CD14-positive monocyte (primary cell): ENCODE measurements at places on chromosomes 13 and 19.

GRCh38 chr13:50707628-50708027, 135.9 kb downstream of the DLEU7 start:
- no peak for DNase-seq

- peak; percentile 18 for DNase-seq
Measured at GRCh38 chr13:91329733-91330132, 17.8 kb upstream of the MIR17HG start.

DNA sequence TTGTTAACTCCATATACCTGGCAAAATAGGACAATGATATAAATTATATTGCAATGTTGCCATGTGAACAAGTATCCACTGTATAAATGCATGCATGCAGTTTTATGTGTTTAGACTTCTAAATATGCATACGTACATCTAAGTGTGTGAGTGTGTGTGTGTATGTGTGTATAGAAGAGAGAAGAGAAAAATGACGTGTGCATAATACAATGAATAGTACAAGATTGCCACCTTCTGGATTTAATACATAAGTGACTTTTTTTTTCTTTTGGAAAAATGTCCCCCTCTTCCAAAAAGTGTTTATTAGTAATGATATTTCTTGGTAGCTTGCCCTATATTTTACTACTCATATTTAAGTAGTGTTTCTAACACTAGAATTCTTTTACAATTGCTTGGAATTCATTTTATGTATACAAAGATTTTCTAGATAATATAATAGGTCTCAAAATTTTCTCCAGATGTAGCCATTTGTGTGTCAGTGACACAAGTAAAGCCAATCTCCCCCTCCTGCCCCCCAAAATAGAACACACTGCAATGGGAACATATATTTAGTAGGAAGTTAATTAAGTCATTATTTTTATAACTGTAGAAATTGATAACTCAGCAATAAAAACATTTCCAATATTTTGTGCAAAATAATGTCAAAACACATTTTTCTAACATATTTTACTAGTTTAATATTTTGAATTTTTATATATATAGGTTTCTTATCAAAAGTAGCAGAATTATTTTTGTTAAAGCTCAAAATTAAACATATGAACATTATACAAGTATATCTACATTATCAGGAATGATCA, 783.3 kb upstream of the ATXN8OS start:
- no peak for DNase-seq

DNA sequence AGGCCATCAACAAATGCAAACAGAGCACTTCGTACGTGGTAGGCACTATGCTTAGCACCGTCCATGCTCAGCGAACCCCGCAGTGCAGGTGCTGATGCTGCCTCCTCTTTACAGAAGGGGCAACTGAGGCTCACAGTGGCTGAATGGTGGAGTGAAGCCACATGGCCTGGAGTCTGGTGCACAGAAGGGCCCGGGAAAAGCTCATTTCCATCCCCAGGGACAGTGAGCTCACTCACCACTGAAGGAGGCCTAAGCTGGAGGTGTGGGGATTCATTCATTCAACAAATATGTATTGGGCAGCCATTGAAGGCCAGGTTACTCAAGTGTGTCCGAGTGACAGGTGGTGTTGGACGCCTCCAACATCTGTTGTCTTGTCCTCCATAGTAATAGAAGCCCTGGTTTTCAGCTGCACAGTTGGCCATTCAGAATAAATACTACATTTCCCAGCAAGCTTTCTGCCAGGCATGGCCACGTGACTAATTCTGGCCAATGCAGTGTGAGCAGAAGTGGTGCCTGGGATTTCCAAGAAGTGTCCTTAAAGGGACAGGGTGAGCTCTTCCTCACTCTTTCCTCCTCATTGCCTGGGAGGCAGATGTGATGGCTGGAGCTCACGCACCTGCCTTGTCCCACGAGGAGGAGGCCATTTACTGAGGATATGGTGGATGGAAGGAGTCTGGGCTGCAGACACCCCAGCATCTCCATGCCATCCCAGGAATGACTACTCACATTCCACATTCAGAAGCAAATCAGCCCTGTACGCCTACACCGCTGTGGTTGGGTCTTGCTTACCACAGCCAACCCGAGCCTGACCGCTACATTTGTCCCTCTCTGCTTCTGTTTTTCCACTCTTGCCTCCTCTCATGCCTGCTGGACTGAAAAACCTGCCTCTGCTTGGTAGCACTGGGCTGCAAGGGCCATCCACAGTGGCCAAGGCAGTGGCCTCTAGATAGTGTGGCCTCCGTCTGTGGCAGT, 2.3 kb upstream of the ZNRF4 start:
- no peak for DNase-seq

DNA sequence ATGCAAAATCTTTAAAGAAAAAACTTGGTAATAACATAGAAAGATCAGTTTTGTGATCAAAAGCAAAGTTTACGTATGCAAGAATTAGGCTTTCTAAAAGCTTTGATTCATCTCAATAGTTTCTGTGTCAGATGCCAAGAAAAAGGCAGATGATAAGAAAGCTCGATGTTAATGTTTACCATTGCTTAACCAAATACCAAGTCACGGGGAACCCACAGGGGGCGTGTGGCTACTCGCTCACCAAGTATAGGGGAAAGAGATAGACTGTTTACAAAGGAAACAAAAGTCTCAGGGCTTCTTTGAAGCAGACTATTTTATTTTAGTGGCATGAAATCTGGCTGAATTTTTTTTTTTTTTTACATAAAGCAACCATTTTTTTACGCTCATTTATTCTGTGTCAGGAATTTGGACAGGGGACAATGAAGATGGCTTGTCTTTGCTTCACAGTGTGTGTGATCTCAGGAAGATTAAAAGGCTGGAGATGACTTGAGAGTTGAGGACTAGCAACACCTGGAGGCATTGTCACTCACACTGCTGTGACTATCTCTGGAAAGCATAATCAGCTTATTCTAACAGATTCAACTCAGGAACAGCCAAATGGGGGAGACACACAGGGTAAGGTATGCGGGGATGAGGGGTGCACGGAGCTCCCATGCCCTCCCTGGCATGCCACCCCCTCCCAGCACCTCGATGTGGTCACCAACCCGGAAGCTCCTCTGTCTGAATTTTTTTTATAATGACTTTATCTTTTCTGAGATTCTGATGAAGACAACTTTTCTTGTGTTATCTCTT, 24.9 kb downstream of the RCBTB1 start:
- DNase-seq = no peak

- no peak for DNase-seq
Measured at GRCh38 chr19:29478578-29479565, 46.9 kb upstream of the VSTM2B start.

DNA sequence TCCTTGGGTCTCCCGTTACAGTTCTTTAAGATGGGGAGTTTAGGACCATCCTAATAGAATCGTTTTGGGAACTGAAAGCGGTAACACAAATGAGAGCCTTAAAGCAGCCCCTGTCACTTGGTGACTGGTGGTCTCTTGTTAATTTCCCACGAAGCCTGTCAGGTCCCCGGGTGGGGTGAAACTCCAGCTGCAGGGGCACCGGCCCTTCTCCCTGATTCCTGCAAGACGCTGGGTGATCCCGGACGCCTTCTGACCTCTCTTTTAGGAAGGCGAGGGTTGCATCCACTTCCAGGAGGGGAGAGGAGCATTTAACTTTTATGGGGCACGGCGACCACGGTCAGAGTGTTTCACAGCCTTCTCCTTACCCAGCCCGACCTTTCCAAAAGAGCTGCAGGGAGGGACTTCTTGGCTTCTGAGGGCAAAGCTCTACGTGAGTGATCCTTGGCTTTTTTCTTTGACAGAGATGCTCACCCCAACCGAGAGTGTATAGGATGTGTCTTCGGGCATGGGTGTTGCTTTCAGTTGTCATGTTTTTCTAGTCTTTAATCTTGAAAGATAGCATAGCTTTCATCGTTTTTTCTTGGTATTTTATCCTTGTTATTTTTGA, 688 bp downstream of the ZNF225 start:
- peak; percentile 6 for DNase-seq

- no peak for DNase-seq
Measured at GRCh38 chr19:49684251-49684982, 5.0 kb upstream of the ADM5 start.
